ENCODE measurements at places on chromosomes 6 and 20.

- no peaks in the 10 kb centered on the region for H3K27me3 ChIP-seq
- no peak overlapping the region for H3K27ac ChIP-seq
- H3K4me1 ChIP-seq: peaks cover 26% of the 10 kb centered on the region
Measured at GRCh38 chr6:156869980-156870398, 92.8 kb downstream of the ARID1B start.

DNA sequence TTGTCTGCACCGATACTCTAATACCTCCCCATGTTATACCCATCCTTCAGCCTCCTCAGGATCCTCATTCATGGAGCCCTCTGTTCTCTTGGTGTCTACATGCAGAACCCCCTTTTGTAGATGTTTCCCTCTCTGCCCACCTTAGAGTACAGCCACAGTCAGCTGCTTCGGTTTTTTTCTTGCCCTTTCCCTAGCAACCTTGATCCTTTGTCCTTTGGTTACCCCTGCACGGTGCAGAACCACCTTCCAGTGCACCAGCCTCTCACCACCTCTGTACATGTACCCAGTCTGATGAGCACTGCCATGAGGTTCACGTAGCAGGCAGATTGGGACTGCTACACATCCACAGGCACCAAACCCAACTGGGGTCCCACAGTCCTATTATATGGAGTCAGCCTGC lies 7.3 kb downstream of the VPS16 start:
- DNase-seq: no peak
- no peak overlapping the region for H3K27ac ChIP-seq
- H3K36me3 ChIP-seq: peaks cover 12% of the 10 kb centered on the region
- H3K27me3 ChIP-seq: no peaks in the 10 kb centered on the region
- H3K4me1 ChIP-seq: peaks cover 31% of the 10 kb centered on the region

DNA sequence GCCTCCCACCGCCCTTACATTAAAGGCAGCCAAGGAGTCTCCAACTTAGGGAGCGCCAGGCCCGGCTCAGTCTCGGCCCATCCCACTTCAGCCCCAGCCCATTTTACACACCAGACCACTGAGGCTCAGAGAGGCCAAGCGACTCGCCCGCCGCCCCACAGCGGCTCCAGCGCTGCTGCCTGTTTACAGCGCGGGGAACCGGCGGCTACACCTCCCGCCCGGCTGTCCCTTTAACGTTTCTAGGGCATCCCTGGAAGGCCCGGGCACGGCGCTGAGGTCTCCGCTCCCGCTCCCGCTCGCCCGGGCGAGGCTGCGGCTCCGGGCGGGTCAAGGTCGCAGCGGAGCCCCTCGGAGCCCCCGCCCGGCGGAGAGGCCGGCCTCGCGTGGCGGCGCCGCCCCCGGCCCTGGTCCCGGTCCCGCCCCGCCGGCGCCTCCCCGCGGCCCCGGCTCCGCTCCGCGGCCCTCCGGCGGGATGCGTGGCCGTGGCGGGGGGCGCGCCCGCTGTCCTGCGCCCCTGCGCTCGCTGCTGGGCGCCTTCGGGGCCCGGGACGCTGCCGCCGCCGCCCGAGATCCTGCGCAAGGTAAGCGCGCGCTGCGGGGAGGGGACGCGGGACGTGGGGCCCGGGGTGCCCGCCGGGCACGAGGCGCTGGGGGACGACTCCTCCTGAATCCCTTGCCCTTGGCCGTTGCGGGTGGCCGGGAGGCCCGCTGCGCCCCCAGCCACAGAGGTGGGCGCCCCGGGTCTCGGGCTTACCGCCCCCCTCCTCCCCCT lies 27.1 kb upstream of the PHACTR3 start:
- H3K27me3 ChIP-seq: peaks cover 75% of the 10 kb centered on the region
- no peaks in the 10 kb centered on the region for H3K36me3 ChIP-seq
- H3K4me1 ChIP-seq: no peaks in the 10 kb centered on the region
- H3K27ac ChIP-seq: no peak overlapping the region
- DNase-seq: no peak

GRCh38 chr6:65900928-65901327 lies 193.9 kb upstream of the EYS start:
- H3K27me3 ChIP-seq: no peaks in the 10 kb centered on the region
- DNase-seq: no peak
- no peak overlapping the region for H3K4me3 ChIP-seq

DNA sequence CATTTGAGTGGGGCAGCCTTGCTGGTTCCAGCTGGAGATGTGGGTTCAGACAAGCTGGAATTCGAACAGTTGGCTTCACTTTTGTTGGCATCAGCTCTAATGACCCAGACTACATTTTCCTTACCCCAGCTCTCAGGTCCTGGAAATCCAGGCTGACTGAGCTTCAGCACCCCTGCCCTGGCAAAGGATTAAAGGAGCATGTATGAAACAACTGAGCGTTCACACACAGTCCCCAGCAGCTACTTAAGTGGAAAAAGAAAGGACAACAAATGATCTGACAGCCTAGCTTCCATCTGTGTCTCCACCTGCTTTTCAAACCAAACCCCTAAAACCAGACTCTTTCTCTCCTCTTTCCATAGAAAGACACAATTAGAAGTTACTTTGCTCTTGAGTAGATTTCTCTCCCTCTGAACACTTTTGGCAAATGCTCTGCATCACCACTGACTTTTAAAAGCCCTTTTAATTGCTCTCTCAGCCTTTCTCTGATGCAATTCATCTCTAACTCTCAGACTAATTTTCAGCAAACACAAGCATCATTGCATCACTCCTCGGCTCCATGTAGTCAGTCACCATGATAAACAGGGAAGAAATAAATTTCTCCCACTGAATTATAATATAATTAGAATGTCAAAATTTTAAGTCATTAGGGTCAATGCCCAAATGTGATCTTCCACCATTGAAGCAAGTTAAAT lies 28.1 kb downstream of the ROS1 start:
- H3K27me3 ChIP-seq: peaks cover 2% of the 10 kb centered on the region
- H3K4me3 ChIP-seq: no peak overlapping the region
- H3K36me3 ChIP-seq: no peaks in the 10 kb centered on the region
- no peak for DNase-seq
- no peaks in the 10 kb centered on the region for H3K4me1 ChIP-seq

DNA sequence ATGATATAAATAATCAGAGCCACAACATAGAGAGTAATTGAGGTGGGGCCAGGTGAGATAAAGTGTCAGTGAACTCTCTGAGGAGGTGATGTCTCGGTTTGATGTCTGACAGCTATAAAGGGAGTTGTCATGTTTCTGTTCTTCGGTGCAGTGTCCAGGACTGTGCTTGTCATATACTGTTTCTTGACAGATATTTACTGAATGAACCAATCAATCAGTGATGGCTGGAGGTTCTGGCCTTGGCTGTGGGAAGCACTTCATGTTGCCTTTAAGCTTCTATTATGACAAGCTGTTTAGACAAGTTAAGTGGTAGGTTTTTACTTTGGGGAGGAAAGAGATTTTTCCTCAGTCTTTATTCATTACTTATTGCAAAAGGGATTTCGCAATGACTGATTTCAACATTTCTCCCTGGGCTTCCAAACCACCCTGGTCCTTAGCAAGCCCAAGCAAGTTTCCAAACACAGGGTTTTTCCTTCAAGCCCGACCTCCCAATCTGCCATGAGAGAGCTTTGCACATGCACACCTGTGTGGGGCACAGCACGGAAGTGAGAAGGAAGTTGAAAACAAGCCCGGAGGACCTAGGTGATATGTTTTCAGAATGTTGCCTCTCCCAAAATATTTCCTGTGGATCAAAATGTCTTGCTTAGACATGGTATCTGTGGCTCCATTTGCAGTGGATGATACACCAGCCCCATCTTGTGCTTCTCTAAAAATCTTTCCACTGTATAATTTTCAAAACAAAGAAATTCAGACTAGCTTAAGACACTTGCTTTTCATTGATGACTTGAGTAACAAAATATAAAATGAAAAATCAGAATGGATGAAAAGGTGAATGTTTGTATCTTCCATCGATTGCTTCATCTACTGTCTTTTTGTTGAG lies 567.3 kb upstream of the BTBD3 start:
- H3K36me3 ChIP-seq: no peaks in the 10 kb centered on the region
- no peak for DNase-seq
- H3K4me3 ChIP-seq: no peak overlapping the region
- no peaks in the 10 kb centered on the region for H3K27me3 ChIP-seq
- no peaks in the 10 kb centered on the region for H3K4me1 ChIP-seq
- no peak overlapping the region for H3K27ac ChIP-seq

GRCh38 chr6:125867483-125867942 lies 76.8 kb downstream of the NCOA7 start:
- no peak overlapping the region for H3K27ac ChIP-seq
- DNase-seq: no peak
- no peaks in the 10 kb centered on the region for H3K4me1 ChIP-seq
- H3K36me3 ChIP-seq: peaks cover 8% of the 10 kb centered on the region
- no peak overlapping the region for H3K4me3 ChIP-seq

DNA sequence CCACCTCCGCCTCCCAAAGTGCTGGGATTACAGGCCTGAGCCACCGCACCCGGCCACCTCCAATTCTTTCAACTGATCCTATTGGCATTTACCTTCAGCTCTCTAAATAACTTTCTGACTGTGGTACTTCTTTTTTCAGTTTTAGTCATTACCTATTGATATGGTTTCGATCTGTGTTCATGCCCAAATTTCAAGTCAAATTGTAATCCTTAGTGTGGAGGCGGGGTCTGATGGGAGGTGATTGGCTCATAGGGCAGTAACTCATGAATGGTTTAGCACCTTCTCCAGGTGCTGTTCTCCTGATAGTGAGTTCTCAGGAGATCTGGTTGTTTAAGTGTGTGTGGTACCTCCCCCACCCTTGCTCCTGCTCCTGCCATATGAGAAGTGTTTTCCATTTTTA lies 140.9 kb downstream of the LPA start:
- peaks cover 25% of the 10 kb centered on the region for H3K4me1 ChIP-seq
- no peak overlapping the region for H3K4me3 ChIP-seq
- H3K27ac ChIP-seq: no peak overlapping the region
- peaks cover 33% of the 10 kb centered on the region for H3K27me3 ChIP-seq

DNA sequence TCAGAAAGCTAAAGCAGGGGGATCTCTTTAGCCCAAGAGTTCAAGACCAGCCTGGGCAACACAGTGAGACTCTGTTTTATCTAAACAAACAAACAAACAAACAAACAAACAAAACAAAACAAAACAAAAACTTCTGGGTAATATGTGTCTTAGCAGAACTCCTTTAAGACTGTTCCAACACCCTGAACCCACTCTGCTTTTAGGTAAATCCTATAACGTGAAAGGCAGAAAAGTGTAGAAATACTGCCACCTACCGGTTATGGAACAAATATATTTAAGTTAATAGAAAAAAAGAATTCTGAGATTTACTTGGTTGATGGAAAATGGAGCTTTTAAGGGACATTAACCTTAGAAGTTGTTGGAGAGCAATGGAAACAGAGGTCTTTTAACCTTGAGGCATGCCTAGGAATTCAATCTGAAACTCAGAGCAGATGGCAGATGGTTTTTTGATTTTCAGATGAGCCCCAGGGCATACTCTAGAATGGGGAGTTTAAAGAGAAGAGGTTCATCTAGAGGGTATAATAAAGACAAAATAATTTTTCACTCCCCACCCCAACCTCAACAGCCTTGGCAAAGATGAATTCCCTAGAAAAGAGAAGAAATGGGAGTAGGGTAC lies 38.5 kb downstream of the SOD2 start:
- no peak overlapping the region for H3K27ac ChIP-seq
- no peak for DNase-seq
- H3K4me1 ChIP-seq: no peaks in the 10 kb centered on the region
- no peaks in the 10 kb centered on the region for H3K27me3 ChIP-seq
- no peak overlapping the region for H3K4me3 ChIP-seq
- H3K36me3 ChIP-seq: no peaks in the 10 kb centered on the region

GRCh38 chr6:137787016-137787415 lies 80.0 kb upstream of the TNFAIP3 start:
- peaks cover 2% of the 10 kb centered on the region for H3K36me3 ChIP-seq
- DNase-seq: no peak
- H3K4me3 ChIP-seq: no peak overlapping the region
- H3K27ac ChIP-seq: no peak overlapping the region

DNA sequence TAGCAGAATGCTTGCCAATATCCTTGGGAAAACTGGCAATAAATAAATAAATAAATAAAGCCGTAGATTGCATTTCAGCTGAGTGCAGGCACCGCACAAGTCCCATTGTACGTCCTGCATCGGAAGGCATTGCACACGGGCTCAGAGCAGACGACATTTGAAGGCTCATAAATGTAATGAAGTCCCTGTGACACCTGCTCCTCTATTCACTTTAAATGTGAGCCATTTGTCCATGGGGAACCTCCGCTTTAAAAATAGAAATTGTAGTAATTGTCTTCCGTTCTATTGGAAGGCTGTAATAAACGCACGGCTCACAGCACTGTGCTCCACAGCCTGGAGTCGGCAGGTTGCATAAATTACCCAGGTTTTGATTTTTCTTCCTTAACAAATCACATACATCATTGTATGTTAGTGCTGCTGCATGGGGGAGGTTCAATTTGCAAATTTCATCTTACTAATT lies 32.6 kb downstream of the MYT1 start:
- H3K4me1 ChIP-seq: no peaks in the 10 kb centered on the region
- no peak overlapping the region for H3K4me3 ChIP-seq
- H3K27me3 ChIP-seq: peaks cover 27% of the 10 kb centered on the region
- no peak for DNase-seq
- peaks cover 2% of the 10 kb centered on the region for H3K36me3 ChIP-seq

- no peaks in the 10 kb centered on the region for H3K36me3 ChIP-seq
- no peak for DNase-seq
- no peak overlapping the region for H3K27ac ChIP-seq
- peaks cover 9% of the 10 kb centered on the region for H3K27me3 ChIP-seq
Measured at GRCh38 chr6:46706464-46706863, 18.8 kb downstream of the TDRD6 start.

GRCh38 chr6:125647391-125647790 lies 102.0 kb upstream of the HEY2 start:
- H3K27ac ChIP-seq: no peak overlapping the region
- H3K27me3 ChIP-seq: peaks cover 4% of the 10 kb centered on the region
- no peak for DNase-seq
- no peaks in the 10 kb centered on the region for H3K4me1 ChIP-seq
- H3K4me3 ChIP-seq: no peak overlapping the region
- H3K36me3 ChIP-seq: no peaks in the 10 kb centered on the region

- no peak overlapping the region for H3K4me3 ChIP-seq
- peaks cover 18% of the 10 kb centered on the region for H3K27me3 ChIP-seq
- peaks cover 10% of the 10 kb centered on the region for H3K4me1 ChIP-seq
- no peak overlapping the region for H3K27ac ChIP-seq
- no peaks in the 10 kb centered on the region for H3K36me3 ChIP-seq
Measured at GRCh38 chr20:25233016-25233772, 14.7 kb upstream of the PYGB start.

- peaks cover 85% of the 10 kb centered on the region for H3K4me1 ChIP-seq
- peak; percentile 68 for DNase-seq
- H3K27me3 ChIP-seq: no peaks in the 10 kb centered on the region
- H3K4me3 ChIP-seq: no peak overlapping the region
Measured at GRCh38 chr20:51500311-51500710, 42.2 kb downstream of the NFATC2 start.

GRCh38 chr6:4612636-4613171 lies 163.5 kb upstream of the CDYL start:
- no peak overlapping the region for H3K27ac ChIP-seq
- DNase-seq: no peak
- H3K27me3 ChIP-seq: peaks cover 7% of the 10 kb centered on the region
